ENCODE measurements at places on chromosomes 4 and X.

DNA sequence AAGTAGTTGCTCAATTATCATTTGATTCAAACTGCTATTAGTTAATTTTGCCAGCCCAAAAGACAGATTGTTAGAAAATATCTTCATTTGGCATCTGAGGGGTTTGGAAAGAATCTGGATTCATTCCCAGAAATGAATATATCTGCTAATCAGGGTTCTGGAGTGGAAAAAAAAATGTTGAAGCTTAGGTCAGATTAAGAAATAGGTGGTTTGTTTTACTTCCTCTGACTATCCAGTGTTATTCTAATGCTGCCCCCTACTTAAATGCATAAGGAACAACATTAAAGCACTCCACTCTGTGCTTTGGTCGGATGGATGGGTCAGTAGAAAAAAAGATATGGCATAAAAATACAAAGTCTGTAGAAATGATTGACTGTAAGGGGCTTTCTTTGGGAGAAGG is 89.0 kb downstream of the LUZP4 start:
- no peak for DNase-seq

- no peak for DNase-seq
Observed at GRCh38 chr4:53116954-53117353, 248.9 kb downstream of the SCFD2 start.

GRCh38 chr4:85423431-85423830 is 51.5 kb upstream of the ARHGAP24 start:
- no peak for DNase-seq

DNA sequence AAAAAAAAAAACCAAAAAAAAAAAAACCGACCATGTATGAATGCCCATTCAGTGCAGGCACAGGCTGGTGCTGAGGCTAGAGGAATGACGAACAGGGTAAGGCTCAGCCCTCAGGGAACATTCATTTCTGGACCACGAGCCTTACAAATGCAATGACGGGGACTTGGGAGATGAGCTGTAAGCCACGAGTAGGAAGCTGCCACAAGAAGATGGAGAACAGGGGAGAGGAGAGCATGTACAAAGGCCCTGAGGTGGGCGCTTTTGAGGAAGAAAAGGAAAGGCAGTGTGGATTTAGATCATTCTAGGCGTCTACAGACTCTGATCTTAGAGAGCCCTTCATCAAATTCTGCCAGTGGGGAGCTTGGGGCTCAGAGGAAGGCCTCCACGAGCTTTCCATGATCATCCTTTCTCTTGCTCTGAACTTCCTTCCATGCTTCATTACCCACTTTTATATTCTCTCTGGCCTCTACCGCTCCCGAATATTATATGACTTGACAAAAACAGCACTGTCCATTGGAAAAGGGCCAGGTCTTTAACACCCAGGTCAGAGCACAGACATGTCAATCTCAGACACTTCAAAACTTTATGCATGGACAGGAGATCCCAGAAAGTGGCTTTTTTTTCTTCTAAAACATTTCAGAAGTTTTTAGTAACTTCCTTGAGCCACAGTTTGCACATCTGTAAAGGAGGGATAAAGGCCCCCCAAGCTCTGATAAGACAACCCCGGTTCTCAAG is 3.3 kb upstream of the ZNF518B start:
- no peak for DNase-seq

- DNase-seq: no peak
Observed at GRCh38 chrX:14398725-14399124, 130.6 kb upstream of the GLRA2 start.

- no peak for DNase-seq
Observed at GRCh38 chr4:56823933-56824600, 2.6 kb upstream of the SPINK2 start.

DNA sequence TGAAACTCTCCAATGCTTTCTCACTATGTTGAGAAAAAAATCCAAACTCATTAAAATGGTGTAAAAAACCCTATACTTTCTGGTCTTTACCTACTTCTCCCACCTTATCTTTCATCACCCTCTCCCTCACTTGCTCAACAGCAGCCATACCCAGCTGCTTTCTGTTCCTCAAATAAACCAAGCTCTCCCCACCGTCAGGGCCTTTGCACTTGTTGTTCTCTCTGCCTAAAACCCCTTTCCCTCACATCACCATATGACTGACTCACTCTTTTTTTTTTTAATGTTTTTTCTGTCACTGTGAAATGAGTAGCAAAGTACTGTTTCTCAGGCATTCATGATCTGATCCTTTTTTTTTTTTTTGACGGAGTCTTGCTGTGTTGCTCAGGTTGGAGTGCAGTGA is 122.3 kb upstream of the TMEM164 start:
- DNase-seq: no peak

DNA sequence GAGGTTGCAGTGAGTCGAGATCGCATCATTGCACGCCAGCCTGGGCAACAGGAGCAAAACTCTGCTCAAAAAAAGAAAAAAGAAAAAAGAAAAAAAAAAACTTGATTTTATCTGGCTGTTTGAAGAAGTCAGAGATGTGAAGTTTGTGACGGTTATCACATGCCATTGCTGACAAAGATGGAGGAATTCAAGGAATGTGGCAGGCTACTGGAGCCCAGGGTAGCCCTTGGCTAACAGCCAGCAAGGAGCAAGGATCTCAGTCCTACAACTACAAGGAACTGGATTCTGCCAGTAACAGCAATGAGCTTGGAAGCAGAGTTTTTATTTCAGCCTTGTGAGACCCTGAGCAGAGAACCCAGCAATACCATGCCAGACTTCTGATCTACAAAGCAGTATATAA is 24.3 kb upstream of the TET2 start:
- DNase-seq: no peak

- no peak for DNase-seq
Observed at GRCh38 chrX:95995583-95995982, 689.1 kb upstream of the DIAPH2 start.

DNA sequence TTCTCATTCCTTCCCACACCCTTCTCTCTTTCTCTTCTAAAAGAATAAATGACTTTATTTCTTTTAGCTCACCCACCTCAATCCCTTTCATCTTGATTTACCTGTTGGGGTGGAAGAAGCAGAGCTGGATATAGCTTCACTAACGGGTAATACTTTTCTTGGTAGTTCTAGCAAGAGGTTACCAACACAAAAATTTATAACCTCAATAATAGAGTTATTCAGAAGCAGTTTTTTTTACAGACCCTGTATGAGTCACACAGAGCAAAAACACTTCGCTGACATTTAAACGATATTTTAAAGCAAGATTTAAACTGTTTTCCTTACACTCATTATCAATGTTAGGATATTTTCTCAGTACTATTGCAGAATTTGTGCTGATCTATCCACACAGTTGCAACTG is 42.4 kb downstream of the CBLL2 start:
- no peak for DNase-seq

- no peak for DNase-seq
Observed at GRCh38 chr4:93018806-93019205, 715.0 kb downstream of the GRID2 start.

GRCh38 chrX:70446380-70447350 is 2.0 kb downstream of the DLG3 start:
- DNase-seq: no peak

- DNase-seq: no peak
Observed at GRCh38 chr4:126221282-126221681, 906.5 kb downstream of the FAT4 start.

DNA sequence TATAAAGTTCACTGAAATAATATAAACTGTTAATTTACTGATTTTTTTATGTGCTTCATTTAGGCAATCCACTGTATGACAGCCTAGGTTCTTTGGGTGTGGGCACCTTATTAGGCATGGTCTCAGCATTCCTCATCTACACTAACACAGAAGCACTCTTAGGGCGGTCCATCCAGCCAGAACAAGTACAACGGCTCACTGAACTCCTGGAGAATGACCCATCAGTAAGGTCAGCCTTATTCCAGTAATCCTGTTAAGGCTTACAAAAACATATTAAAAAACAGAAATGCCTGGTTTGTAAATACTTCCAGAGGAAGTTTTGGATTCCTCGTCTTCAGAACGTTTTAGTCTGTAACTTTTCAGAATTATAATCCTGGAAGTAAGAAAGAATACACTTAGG is 80.1 kb downstream of the SLC30A9 start:
- DNase-seq: no peak

DNA sequence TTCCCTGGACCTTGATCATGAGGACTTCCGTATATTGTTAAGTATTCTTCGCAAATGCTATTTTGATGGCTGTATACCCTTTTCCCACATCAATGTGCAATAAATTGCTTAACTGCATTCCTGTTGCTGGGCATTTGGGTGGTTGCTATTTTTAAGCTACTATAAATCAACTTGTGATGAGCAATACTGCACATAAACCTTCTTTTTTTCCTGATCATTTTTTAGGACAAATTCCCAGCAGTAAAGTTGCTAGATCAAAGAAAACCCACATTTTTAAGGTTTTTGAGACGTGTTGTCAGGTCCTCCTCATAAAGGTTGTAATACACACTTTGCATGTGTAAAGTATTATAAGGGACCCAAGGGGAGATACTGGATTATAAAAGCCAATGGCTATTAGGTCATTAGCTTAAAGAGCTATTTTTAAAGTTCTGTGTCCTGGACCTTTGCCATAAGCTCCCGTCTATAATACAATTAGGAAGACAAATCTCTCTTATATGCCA is 35.6 kb downstream of the LIMCH1 start:
- DNase-seq: no peak

All from RPMI8226 (cell line).